ENCODE measurements at places on chromosomes 7 and 10.

DNA sequence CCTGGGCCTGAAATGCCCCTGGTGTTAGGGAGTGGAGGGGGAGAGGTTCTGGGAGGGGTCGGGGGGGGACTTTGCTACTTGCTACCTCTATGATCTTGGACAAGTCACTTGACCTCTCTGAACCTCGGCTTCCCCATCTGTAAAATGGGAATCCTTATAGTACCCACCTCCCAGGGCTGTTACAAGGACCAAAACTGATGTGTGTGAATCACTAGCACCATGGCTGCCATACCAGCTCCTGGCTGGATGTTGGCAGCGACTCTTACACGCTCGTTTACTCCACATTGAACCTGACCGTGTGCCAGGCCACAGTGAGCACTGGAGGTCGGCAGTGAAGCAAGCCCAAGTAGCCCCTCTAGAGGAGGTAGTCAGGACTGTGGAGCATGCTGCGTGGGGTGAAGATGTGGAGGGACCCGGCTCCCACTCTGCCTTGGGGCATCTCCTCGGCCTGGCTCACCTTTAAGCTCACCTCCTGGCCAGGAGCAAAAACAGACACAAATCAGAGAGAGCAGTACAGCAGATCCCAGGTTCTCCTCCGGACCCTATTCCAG, 28.9 kb downstream of the PPIF start:
- no peak for DNase-seq

DNA sequence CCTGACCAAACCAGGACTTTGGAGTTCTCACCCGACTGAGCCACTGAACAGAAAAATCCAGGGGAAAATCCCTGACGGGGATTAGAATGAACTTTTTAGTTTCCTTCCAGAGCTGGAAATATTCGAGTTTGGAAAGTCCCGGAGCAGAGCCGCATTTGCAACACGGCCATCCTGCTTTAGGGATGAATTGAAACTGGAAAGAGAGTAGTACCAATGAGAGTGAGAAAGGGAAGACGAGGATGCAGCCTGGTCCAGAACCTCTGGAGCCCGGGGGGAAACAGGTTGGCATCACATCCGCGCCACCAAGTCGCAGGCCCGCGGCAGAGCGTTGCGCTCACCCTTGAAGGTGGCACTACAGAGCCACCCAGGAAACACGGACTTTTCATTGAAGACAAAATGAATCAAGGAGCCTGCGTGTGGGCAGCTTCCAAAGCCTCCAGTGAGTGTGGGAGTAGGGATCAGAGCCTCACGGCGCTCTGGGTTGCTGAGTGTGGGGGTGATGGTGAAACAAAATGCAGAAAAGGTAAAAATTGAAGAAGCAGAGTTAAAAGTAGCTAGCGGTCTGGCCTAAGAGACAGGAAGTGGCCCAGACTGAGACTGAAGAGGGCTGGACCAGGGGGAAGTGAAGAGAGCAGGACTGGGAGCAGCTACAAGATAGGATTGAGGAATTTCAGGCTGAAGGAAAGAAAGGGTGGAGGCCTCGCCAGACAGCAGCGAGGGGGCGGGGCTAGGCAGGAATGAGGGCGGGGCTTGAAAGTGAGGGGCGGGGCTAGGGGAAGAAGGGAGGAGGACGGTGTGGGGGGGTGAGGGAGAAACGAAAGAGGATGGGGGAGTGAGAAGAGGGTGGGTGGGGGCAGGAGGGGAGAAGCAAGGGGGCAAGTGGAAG, 1.8 kb downstream of the SMURF1 start:
- peak; percentile 53 for DNase-seq

- no peak for DNase-seq
Observed at GRCh38 chr10:23354630-23355279, 10.2 kb upstream of the C10orf67 start.

GRCh38 chr10:4676566-4676965, 149.4 kb upstream of the AKR1E2 start:
- DNase-seq: no peak

All from stimulated activated CD4-positive, alpha-beta T cell treated with anti-CD3 and anti-CD28 coated beads, Interleukin-15, amount 100 ng/mL, for 1 hour (primary cell).